ENCODE measurements at places on chromosomes 3 and 15.

- no peaks in the 10 kb centered on the region for H3K36me3 ChIP-seq
- H3K27ac ChIP-seq = no peak overlapping the region
- H3K4me3 ChIP-seq = no peak overlapping the region
- H3K4me1 ChIP-seq = no peaks in the 10 kb centered on the region
- DNase-seq = no peak
These were observed 209.0 kb downstream of the NEK10 start for GRCh38 chr3:27160146-27160545.

GRCh38 chr3:167895178-167895577, 159.7 kb downstream of the SERPINI1 start:
- H3K36me3 ChIP-seq = no peaks in the 10 kb centered on the region
- H3K4me1 ChIP-seq = no peaks in the 10 kb centered on the region
- no peak overlapping the region for H3K27ac ChIP-seq

DNA sequence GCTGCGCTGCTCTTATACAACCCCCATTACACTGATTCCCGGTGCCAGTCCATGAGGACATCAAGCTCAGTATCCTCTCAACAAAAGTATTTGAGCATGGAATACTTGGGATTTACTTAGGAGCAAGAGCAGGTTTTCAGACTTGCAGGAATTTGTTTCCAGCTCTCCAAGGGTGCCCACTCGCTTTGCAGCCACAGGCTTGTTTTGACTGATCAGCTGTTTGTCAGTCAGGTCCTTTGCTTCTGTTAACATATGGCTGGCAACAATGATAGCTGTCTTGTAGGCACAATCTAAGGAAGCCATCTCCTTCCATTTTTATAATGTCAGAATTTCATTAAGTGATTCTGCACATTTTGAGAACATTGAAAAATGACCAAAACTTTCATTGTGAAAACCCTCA, 38.2 kb upstream of the MCF2L2 start:
- no peak overlapping the region for H3K4me3 ChIP-seq
- H3K27ac ChIP-seq = no peak overlapping the region
- no peaks in the 10 kb centered on the region for H3K27me3 ChIP-seq
- no peaks in the 10 kb centered on the region for H3K36me3 ChIP-seq
- no peak for DNase-seq

- no peaks in the 10 kb centered on the region for H3K36me3 ChIP-seq
- H3K27me3 ChIP-seq = no peaks in the 10 kb centered on the region
- H3K27ac ChIP-seq = no peak overlapping the region
- peaks cover 9% of the 10 kb centered on the region for H3K4me1 ChIP-seq
- H3K4me3 ChIP-seq = no peak overlapping the region
These were observed 599.5 kb upstream of the KCNMB2 start for GRCh38 chr3:177936721-177937120.

DNA sequence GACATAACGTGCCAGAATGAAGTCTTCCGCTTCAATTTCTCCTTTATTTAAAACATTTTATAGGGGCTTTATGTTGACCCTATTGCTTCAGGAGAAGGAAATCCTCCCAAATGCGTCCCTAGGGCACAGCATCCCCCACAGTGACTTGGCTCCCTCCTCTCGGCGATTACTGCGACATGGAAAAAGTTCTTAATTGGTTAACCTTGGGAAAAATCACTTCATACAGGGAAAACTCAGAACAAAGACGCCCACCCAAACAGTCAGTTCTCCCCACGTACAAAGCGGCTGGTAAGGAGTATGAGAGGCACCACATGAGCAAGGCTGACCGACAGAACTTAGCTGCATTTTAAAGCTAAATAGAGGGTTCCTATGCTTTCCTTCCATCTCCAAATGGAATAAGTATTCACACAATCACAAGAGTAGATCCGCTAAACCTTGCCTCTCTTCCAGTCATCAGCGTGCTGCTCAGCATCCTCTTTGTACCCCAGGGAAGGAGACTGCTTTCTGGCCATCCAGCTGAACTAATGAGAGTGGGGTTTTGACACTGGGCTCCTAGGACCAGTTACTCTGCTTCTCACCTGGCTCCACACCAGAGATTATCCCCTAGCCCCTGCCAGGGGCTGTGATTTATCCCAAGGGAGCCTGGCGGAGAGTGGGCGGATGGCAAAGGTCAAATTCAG, 415.3 kb upstream of the WNT5A start:
- no peak overlapping the region for H3K27ac ChIP-seq
- H3K4me1 ChIP-seq = no peaks in the 10 kb centered on the region
- no peak overlapping the region for H3K4me3 ChIP-seq
- no peak for DNase-seq
- peaks cover 2% of the 10 kb centered on the region for H3K27me3 ChIP-seq

DNA sequence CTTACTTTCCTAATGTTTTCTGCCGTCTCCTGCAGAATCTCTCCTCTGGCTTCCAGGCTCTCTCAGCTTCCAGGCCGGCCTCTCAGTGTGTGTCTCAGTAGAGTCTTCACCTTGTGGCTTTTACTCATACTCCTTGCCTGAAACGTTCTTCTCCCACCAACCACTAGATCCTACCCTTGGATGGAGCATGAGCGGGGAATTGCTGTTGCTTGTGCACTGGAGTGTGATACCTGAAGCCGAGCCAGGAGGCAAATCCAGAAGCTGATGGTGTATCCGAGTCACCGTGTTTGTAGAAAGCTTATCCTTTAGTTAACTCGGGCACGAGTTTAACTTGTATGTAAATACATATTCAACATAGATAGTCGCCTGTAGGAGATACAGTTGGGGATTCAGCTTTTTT, 285.0 kb upstream of the C2CD4B start:
- no peaks in the 10 kb centered on the region for H3K27me3 ChIP-seq
- H3K27ac ChIP-seq = no peak overlapping the region
- DNase-seq = no peak
- H3K4me1 ChIP-seq = no peaks in the 10 kb centered on the region

DNA sequence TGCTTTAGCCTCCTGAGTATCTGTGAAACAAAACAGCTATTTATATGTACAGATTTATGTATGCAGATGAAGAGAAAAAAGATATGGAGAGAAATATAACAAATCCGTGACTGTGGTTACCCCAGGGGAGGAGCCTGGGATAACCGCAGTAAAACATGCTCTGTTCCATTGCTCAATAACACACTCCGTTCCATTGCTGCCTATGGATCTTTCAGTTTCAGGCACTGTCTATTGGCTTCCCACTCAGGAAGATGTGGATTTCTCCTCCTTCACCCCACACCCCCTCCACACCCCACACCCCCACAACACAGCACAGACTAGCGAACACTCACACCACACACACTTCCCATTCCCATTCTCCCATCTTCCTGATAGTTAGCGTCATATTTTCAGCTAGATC, 47.9 kb downstream of the CDCP1 start:
- no peak overlapping the region for H3K27ac ChIP-seq
- no peak for DNase-seq
- no peaks in the 10 kb centered on the region for H3K4me1 ChIP-seq
- no peaks in the 10 kb centered on the region for H3K36me3 ChIP-seq
- no peak overlapping the region for H3K4me3 ChIP-seq

DNA sequence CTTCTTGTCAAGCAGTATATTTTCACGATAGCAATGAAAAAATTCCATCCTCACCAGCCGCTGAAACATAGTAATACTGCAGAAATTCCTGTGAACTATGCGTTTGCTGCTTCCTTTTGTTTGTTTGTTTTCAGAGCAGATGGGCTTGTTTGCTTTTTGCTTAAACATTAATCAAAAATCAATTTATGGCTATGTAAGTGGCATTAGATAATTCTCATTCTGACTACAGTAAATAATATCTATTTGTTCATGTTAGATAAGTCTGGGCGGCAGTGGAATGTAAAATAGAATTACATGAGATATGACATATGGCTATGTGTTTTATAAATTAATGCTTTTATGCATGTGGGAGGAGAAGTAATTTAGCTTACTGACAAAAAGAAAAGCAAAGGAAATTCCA, 163.7 kb downstream of the PGPEP1L start:
- H3K4me1 ChIP-seq = peaks cover 39% of the 10 kb centered on the region
- no peak overlapping the region for H3K4me3 ChIP-seq
- DNase-seq = no peak
- H3K27me3 ChIP-seq = no peaks in the 10 kb centered on the region
- H3K27ac ChIP-seq = no peak overlapping the region
- no peaks in the 10 kb centered on the region for H3K36me3 ChIP-seq

DNA sequence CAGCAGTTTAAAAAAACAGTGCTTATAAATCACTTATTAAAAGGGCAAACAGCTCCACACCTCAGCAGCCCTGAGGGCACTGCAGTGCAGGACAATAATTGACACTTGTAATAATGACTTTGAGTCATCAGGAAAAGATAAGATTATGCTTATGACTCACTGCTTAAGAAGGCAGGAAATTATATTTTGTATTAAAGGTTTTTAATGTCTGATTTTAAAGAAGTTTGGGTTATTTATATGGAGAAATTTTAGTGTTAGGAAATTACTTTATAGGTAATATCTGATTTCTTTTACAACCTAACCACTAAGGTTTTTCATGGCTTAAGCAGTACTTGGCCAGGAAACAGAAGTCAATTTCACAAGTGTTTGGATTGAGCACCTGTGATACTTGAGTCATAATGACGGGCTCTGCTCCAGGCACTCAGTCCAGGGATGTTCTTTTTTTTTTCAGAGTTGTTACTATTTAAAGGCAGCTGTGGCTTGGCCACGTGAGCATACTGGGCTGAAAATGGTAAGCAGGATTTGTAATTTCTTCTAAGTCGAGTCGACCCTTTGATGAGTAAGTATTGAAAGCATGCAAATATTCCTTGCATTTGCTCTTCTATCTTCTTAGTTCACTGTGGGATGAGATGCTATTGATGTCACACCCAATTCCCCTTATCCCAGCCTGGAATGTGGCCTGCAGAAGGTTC, 21.6 kb upstream of the SLC6A20 start:
- H3K36me3 ChIP-seq = no peaks in the 10 kb centered on the region
- H3K27me3 ChIP-seq = no peaks in the 10 kb centered on the region
- DNase-seq = peak; percentile 70
- no peak overlapping the region for H3K27ac ChIP-seq

DNA sequence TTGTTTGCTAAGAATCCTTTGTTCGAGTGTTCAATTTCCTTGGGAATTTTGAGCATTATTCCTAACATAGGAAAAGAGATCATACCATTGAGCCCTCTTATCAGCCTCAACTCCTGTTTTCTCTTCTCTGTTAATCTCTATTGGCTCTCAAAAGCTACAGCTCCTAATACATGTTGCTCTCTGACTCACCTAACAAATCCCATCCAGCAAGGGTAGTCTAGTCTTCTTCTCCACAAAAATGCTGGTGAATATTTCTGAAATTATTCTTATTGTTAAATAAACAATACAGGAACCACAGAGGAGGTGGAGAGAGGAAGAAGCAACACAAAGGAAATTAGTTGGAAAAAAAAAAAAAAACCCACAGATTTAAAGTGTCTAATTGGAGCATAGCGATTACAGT, 325.8 kb upstream of the NAALADL2 start:
- H3K27me3 ChIP-seq = no peaks in the 10 kb centered on the region
- H3K36me3 ChIP-seq = no peaks in the 10 kb centered on the region
- H3K4me1 ChIP-seq = no peaks in the 10 kb centered on the region
- no peak for DNase-seq
- no peak overlapping the region for H3K27ac ChIP-seq
